ENCODE measurements at places on chromosomes 2 and 18. TPM values are rescaled to one million over a fixed set of nuclear protein-coding genes. Genes with fewer than 3 reads are reported as not detected.

The MITD1 gene
- 49.7 TPM for total RNA-seq

- DNase-seq: no peak
These were observed 72.0 kb upstream of the CHAC2 start for GRCh38 chr2:53695575-53695974.

GRCh38 chr18:11859903-11860407 lies 8.7 kb downstream of the CHMP1B start:
- no peak for DNase-seq

GRCh38 chr18:22551536-22552151 lies 133.9 kb upstream of the CTAGE1 start:
- no peak for DNase-seq

GRCh38 chr18:46160050-46160798 lies 56.0 kb downstream of the HAUS1 start:
- DNase-seq: no peak

GRCh38 chr18:36745219-36745975 lies 83.4 kb downstream of the TPGS2 start:
- DNase-seq: no peak

- DNase-seq: no peak
These were observed 269.3 kb upstream of the MYT1L start for GRCh38 chr2:2600366-2600765.

Data from activated T-helper 2 cell treated with anti-CD3 and anti-CD28 coated beads, Interferon-gamma antibody, Interleukin-2, Interleukin-4, amounts not matched to agents 10 μg/mL and 5 μg/mL and 100 μg/mL, durations not matched to agents 14 hours and 24 hours and 36 hours (primary cell).